ENCODE measurements at places on chromosomes 3 and 15. TPM values are rescaled to one million over a fixed set of nuclear protein-coding genes. Genes with fewer than 3 reads are reported as not detected.

DNA sequence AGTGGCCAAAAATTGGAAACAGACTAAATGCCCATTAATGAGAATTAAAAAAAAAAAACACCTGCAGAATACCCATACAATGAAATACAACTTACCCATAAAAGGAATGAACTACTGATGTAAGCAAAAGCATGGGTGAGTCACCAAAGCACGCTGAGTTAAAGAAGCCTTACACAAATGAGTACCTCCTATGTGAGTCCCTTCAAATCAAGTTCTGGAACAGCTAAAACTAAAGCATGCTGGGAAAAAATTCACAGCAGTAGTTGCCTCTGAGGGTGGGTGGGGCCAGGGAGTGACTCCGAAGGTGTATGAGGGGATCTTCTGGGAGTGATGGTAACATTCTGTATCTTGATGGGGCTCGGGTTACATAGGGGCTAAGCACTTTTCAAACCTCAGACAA, 11.4 kb downstream of the MYO5C start:
- peak; percentile 77 for DNase-seq

ATP2B2 gene
- total RNA-seq = under 0.01 TPM

PARP3 gene
- 16.3 TPM for total RNA-seq

DNA sequence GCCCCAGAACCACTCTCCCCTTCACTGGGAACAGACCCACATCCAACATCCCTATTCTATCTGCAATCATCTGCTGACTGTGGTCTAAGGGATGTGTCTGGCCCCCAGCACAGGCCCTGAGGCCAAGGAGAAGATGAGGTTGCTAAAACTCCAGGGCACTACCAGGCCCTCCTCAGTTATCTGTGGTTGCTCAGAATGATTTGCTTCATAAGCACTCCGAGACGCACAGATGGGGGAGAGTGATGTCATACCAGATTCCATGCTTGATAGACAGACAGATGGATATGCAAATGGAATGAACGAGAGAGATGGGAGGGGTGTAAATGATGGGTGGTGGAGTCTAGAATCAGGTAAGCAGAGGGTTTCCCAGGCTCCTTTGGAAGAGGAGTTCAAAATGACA, 57.8 kb downstream of the CEMIP start:
- no peak for DNase-seq

GRCh38 chr3:72523429-72524151, 324.7 kb downstream of the SHQ1 start:
- no peak for DNase-seq

- DNase-seq = no peak
These were observed 11.1 kb upstream of the GREM1 start for GRCh38 chr15:32706704-32707103.

GRCh38 chr15:98731712-98732450, 83.5 kb downstream of the IGF1R start:
- DNase-seq = no peak

- no peak for DNase-seq
These were observed 1268.9 kb downstream of the OTOL1 start for GRCh38 chr3:162765524-162765923.

DNA sequence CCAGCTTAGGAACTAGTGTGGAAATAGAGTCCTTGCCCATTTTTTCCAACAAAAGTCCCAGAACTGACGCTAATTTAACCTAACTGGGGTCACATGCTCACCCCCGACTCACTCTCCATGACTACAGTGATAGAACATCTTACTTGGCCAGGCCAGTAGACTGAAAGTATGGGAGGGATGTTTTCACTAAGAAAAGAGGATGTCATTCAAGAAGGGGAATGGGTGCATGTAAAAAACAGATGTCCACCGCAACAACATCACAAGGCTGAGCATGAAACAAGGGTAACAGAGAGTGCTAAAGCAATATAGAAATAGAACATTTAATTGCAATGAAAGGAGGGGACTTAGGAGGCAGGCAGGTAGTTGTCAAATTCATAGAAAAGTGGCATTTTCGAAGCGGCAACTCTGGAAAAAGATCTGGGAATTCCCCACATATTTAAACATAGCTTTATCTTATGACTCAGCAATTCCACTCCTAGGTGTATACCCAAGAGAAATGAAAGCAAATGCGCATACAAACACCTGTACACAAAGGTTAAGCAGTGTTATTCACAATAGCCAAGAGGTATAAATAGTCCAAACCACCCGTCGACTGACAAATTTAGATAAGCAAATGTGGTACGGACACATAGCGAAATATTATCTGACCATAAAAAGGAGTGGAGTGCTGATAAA, 41.1 kb upstream of the UBE2E2 start:
- peak; percentile 59 for DNase-seq

DNA sequence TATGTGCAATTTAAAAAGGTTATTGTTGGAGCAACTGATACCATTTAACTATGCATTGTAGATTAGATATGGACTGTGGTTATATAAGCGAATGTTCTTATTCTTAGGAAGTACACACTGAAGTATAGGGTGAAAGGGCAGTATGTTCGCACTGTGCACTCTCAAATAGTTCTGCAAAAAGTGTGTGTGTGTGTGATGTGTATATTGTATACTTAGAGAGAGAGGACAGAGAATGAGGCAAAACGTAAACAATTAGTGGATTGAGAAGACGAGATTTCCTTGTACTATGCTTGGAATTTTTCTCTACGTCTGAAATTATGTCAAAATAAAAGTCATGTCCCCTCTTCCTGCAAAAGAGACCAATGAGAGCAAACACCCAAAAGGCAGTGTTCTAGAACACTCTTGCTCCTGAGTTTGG, 30.4 kb downstream of the LSM3 start:
- peak; percentile 85 for DNase-seq

DNA sequence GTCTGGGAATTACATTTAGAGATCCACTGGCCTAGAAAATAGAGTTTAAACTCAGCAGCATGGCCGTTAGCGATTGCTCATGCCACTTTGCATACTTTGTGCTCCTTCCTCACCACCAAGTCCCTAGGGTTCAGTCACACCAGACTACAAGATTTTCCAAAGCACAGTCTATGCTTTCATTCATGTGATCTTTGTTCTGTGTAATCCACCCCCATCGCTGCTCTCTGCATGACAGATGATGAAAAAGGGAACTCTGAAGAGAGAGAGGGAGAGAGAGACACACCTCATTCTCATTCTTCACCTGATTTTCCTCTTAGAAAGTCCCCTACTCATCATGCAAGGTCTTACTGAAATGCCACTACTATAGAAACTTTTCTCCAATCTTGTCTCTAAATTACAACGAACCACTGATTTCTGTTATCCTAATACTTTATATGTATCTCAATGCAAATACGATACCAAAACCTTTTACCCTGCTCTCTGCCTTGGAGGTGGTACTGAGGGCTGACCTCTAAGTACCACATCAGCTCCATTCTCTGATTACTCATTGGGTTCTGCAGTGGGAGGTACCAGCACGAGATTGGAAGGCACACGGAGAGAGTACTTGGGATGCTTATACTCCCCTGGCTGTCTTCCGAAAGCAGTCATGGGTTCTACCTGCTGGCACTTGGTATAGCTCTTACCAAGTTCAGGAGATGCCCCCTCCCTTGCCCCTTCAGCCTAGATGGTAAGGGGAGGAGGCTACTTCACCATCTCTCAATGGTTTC, 1.1 kb upstream of the PARP15 start:
- no peak for DNase-seq

DNA sequence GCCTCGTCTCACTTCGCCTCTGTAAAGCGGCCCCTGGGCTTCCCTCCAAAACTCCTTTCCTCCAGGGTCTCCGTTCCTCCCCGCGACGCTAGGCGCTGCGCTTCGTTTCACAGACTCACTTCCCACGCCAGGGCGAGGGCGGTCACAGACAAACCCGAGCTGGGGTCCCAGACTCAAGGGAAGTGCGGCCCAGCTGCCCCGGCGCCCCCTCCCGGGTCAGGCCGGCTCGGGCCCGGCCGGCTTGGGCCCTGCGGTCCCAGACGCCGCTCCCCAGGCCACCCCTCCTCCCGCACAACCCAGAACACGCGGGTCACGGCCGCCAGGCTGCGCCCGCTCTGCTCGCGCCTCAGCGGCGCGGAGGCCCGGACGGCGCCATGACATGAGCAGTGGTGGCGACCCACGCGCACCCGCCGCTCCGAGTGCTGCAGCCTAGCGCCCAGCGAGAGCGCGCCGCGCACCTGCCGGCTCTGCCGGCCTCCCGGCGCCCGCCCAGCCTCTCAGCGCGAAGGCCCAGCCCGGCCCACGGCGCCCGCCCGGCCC, 547 bp downstream of the NUP210 start:
- no peak for DNase-seq

DNA sequence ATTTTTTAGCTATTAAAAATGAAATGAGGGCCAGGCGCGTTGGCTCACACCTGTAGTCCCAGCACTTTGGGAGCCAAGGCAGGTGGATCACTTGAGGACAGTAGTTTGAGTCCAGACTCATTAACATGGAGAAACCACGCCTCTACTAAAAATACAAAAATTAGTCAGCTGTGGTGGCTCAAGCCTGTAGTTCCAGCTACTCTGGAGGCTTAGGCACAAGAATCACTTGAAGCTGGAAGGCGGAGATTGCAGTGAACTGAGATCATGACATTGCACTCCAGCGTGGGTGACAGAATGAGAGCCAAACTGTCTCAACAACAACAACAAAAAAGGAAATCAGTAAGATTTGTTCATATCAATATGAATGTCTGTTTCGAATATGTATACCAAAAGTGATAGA, 517.1 kb downstream of the ROBO1 start:
- DNase-seq = no peak

- no peak for DNase-seq
These were observed 287.8 kb upstream of the GOLIM4 start for GRCh38 chr3:168383573-168383972.
